Activated CD4-positive, alpha-beta memory T cell treated with anti-CD3 and anti-CD28 coated beads, Interleukin-2, amount 10 ng/mL, durations not matched to agents 7 days and 5 days (primary cell): ENCODE measurements at places on chromosomes 4 and X. TPM values are rescaled to one million over a fixed set of nuclear protein-coding genes. Genes with fewer than 3 reads are reported as not detected.

The GPR143 gene
- total RNA-seq = not detected

DNA sequence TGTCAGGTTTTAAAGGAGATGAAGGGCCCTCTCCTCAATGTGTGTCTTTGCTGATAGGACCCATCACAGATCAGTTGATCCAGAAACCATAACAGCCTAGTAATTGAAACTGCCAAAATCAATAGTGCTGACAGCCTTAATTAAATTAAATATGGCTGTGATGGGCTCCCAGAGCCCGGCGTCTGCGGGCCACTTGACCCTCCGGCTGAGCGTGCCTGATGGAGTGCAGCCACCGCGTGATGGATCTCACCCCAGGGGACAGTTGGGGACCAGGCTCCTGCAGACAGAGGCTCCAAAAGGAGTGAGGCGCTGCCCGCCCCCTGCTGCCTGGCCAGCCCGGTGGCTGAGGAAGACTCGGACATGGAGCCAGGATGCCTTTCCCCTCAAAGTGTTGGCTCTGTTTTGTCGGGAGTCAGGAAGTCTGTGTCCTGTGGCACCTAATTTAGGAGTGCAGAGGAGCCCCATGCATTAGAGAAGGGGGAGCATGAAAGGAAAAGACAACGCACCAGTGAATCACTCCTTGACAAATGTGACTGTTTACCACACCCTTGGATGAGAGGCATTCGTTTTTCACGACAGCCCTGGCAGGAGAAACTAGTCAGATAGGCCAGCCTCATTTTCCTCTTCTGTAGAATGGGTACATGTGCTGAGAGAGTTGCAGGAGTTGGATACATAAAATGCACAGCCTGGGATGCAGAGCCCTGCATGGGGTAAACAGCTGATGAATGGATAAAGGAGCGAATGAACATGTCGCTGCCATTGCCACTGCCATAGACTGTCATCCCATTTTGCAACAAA is 40.9 kb upstream of the MSX1 start:
- DNase-seq = no peak

DNA sequence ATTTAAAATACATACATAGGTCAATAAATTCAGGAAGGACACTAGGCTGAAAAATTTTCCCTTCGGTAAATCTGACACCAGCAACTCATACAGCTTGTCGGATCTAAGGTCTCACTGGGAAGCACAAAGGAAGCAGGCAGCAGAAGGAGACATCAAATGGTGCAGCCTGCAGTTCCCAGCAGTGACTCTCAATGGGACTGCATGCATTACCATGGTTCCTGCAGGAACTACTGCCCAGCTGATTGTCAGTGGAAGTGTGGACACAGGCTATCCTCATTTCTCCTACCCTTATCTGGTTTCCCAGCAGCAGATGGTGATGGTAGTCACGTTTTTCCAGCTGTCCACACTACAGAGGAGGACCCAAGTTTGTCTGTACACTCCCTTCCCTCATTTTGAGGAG is 113.3 kb downstream of the PPP1R2C start:
- DNase-seq = no peak

DNA sequence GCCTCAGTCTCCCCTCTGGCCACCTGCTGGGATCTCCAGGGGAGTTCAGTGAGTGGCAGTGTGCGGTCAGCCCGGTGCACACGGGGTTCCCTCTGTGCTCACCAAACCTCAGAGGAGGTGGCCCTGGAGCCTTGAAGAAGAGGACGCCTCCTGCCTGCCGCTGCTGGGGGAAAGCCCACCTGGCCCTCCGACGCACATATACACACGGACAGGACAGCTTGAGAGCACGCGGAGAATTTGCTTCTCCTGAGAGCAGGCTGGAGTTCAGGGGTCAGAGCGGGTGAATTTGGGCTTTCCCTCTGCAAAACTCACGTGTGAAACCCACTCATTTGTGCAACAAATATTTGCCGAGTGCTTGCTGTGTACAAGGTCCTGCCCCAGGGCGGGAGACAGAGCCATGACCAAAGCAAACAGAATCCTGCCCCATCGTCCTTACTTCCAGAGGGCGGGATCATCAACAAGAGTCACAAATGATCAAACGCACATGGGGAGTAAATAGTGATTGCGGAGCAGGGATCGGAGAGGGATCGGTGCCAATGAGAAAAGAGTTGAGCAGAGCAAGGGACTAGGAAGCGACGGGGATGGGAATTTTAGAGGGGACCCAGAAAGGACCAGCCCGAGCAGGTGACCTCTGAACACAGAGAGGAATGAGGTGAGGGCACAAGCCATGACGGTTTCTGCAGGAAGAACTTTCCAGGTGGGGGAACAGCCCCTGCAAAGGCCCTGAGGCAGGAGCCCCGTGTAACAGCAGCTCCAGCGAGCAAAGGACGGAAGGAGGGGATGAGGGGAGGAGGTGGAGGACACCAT is 17.6 kb downstream of the BLOC1S4 start:
- DNase-seq = no peak

GRCh38 chr4:61200187-61200915 is at the start of gene ADGRL3:
Gene ADGRL3 (plus strand): TSS chr4:61200326.
- DNase-seq = no peak

The OPRPN gene
- not detected for total RNA-seq

GRCh38 chr4:74499986-74500781 is 55.2 kb downstream of the AREG start:
- DNase-seq = no peak

- DNase-seq = no peak
These were observed 9.9 kb upstream of the GPM6B start for GRCh38 chrX:13826770-13827169.

GRCh38 chr4:114729068-114729738 is 130.6 kb downstream of the UGT8 start:
- DNase-seq = no peak

DNA sequence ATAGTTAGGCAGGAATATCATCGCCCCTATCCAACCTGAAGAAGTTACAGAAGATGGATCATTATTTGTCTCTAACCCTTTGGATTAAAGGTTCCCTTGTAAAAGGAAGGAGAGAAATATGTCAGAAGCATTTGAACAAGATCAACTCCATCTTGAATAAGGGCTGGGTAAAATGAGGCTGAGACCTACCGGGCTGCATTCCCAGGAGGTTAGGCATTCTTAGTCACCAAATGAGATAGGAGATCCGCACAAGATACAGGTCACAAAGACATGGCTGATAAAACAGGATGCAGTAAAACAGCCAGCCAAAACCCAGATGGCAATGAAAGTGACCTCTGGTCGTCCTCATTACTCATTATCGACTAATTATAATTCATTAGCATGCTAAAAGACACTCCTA is 148.9 kb downstream of the GALNTL6 start:
- no peak for DNase-seq

The CXCL6 gene
- total RNA-seq = not detected

The MID1 gene
- total RNA-seq = not detected

DNA sequence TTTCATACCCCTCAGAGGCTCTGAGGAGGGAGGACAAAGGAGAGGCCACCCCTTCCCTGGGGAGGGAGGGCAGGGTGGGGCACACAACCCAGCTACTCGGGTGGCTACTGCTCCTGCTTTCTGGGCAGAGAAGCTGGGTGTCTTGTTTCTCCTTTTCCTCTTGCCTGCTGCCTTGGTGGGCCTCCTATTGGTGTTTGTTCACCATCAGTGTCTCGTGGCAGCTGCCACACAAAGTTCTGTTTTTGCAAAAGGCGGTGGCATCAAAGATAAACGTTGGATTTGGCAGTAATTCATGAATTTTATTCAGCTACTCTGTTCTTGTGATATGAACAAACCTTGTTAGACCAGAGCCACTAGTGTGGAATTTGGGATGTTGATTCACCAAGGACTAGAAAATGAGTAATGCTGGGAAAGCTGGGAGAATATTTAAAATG is 153.0 kb upstream of the SCML1 start:
- DNase-seq = no peak

GRCh38 chr4:83712890-83713289 is 177.0 kb downstream of the GPAT3 start:
- no peak for DNase-seq

DNA sequence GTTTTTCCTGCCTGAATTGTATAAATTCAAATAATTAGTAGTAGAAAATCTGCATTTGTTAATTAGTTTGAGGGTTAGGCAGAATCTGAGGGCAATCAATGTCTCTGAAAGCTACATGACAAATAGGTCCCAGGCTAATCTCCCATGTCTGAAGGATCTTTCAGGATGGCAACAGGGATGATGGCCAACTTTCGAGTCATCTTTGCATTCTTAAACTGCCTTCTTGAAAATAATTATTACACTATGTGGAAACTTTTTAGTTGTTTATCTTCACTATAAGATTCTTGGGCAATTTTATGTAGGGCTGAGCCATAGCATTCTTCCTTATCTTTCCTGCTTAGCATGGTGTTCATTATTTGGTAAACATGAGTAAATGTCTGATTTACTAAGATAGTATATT is 490.3 kb upstream of the EPHA5 start:
- DNase-seq = no peak

- DNase-seq = no peak
These were observed 4.3 kb downstream of the TSPYL2 start for GRCh38 chrX:53086464-53086863.

GRCh38 chr4:152220201-152220666 is 315.7 kb downstream of the FBXW7 start:
- no peak for DNase-seq

The CFAP99 gene
- 0.08 TPM for total RNA-seq

DNA sequence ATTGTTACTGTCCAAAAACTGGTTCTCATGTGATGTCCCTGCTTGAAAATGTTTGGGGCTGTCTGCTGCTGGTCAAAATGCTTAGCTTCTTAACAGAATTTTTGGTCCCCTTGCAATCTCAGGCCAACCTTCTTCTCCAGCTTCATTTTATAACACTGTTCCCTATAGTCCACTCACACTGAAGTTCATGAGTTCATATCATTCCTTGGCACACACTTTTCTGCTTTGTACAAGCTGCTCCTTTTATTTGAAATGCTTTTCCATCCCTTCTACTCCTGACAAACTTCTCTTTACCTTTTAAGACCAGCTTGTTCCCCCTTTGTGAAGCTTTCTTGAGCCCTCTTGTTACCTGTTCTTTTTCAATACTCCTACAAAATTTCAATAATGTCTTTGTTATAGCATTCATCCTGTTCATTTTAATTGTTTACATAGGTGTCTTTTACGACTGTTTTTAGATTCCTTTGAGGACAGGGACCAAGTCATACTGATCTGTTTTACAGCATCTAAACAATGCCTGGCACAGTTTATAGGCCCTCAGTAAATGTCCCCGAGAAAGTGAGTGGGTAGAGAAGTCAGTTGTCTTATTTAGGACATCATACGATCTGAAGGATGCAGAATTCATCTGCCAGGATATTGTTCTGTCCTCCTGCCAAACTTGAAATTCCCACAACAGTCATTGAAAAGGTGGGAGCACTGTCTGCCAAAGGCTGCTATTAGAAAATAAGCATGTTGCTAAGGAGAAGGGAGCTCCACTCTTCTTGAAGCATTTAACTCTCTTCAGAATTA is 134.4 kb upstream of the BMPR1B start:
- DNase-seq = no peak

The PNCK gene
- 0.96 TPM for total RNA-seq

DNA sequence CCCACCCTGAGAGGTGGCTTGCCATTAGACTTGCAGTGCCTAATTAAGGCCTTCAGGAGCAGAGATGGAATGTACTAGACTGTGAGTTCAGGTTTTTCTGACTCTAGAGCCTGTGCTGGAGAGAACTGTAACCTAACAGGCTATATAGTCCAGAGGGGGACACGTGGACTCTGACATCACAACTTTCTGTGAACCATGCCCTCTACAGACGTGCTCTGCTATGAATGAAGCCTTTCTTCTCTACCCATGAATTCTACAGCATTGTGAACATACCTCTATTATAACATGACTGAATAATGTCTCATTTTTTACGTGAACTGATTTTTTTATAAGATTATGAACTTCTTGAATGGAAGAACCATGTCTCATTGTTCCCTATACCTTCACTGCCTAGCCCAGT is 68.8 kb downstream of the EVC2 start:
- no peak for DNase-seq

The CT45A10 gene
- total RNA-seq = not detected

The CCSER1 gene
- 0.50 TPM for total RNA-seq

GRCh38 chr4:5526080-5526846 is 182.1 kb downstream of the EVC2 start:
- DNase-seq = no peak

The TMEM156 gene
- total RNA-seq = 27.6 TPM

DNA sequence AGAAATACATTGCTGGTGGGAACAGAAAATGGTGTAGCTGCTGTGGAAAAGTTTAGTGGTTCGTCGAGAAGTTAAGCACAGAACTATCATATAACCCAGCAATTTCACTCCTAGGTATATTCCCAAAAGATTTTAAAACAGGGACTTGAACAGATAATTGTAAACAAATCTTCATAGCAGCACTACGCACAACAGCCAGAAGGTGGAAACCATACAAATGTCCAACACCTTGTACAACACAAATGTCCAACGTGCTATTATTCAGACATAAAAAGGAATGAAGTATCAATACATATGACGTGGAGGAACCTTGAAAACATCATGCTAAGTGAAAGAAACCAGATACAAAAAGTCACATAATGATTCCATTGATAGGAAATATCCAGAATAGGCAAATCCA is 37.9 kb downstream of the CUL4B start:
- no peak for DNase-seq

The CT45A1 gene
- total RNA-seq = not detected

The PPP4R3C gene
- not detected for total RNA-seq

The SMIM31 gene
- not detected for total RNA-seq

- DNase-seq = no peak
These were observed 63.5 kb downstream of the TMEM131L start for GRCh38 chr4:153529646-153530045.

- DNase-seq = no peak
These were observed 160.9 kb downstream of the GATB start for GRCh38 chr4:151599863-151600262.

The EDA gene
- 5.4 TPM for total RNA-seq

The CEP135 gene
- total RNA-seq = 18.8 TPM

DNA sequence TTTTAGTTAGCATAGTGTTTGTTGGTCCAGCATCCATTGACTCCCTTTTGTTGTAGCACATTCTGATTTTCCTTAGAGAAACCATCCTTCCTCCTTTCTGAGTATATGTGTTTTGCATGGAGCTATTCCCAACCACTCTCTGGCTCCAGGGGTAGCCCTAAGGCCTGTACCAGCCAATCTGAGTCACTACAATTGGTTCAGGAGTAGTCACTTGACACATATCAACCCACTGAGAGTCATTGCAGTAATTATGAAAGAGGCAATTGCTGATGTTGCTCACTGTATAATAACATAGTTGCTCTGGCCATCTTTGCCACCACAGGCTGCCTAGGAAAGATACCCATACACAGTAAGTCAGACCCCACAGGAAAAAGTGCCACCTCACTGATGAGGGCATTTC is 71.2 kb upstream of the GRID2 start:
- DNase-seq = no peak

The CHRDL1 gene
- not detected for total RNA-seq

The SMIM14 gene
- total RNA-seq = 7.6 TPM

DNA sequence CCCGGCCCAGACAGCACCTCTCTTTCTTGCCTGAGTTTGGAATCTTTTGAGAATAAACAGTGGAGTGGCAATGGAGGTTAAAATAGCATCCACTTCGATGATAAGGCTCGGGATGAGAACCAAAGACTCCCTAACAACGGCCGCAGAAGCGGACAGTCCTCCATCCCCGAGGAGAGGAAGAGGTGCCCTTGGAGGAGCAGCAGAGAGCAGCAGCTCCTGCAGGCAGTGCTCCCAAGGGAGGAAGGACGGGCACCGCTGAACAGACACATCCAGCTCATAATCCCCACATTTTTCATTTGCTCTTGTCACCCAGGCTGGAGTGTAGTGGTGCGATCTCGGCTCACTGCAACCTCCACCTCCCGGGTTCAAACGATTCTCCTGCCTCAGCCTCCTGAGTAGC is 61.3 kb downstream of the DCTD start:
- DNase-seq = no peak

The CISD2 gene
- total RNA-seq = 39.8 TPM

- no peak for DNase-seq
These were observed 37.0 kb downstream of the NSG1 start for GRCh38 chr4:4423706-4424498.
